ENCODE measurements at places on chromosomes 1 and 21.

DNA sequence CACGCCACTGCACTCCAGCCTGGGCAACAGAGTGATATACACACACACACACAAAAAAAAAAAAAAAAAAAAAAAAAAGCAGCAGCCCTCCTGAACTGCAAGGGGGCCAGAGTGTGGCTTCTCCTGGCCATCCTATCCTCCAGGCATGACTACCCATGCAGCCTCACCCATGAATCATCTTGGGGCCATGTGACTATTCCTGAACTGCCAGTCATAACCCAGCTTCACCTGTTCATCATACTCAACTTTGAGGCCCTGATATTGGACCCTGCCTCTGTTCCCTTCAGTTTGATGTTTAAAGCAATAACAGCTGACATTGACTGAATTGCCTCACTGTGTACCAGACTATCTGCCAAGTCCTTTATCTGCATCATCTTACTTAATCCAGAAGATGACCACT lies 2.8 kb upstream of the HPCAL4 start:
- no peak for DNase-seq

DNA sequence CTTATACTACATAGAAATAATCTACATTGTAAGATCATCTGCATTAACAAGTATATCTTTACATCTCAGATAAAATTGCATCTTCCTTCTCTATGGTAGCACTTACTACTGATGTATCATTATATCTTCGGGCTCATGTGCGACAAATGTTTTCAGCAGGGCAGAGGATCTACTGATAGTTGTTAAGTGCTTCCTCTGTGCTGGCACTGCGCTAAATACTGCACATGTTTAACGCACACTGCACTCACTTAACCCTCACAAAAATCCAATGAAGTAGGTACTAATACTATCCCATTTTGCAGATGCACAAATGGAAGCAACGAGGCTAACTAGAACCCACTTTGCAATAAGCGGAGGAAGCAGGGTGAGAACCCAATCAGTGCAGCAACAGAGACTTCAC lies 75.6 kb upstream of the USP25 start:
- DNase-seq = no peak

- no peak for DNase-seq
These were observed 35.1 kb downstream of the NUAK2 start for GRCh38 chr1:205286335-205286950.

- no peak for DNase-seq
These were observed 170.5 kb upstream of the KIAA0040 start for GRCh38 chr1:175363031-175363430.

- no peak for DNase-seq
These were observed 159.8 kb downstream of the TGFBR3 start for GRCh38 chr1:91725989-91726721.

DNA sequence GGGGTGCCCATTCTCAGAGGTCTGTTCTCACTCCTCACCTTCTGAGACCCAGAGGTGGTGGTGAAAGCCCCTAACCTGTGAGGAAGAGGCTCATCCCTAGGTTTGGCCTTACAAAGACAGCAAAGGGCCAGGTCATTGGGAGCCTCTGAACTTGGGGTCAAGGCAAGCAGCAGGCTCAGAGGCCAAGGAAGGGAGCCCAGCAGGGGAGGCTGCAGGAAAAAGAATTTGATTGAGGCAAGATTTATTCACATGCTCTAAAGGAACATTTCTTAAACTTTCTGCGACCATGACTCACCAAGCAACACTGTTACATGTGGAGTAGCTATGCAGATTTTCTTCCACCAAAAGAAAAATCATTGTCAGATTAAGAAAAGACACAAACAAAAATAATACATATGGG lies 132.5 kb upstream of the SYT6 start:
- no peak for DNase-seq

GRCh38 chr1:201137579-201138310 lies 10.8 kb upstream of the ASCL5 start:
- no peak for DNase-seq

DNA sequence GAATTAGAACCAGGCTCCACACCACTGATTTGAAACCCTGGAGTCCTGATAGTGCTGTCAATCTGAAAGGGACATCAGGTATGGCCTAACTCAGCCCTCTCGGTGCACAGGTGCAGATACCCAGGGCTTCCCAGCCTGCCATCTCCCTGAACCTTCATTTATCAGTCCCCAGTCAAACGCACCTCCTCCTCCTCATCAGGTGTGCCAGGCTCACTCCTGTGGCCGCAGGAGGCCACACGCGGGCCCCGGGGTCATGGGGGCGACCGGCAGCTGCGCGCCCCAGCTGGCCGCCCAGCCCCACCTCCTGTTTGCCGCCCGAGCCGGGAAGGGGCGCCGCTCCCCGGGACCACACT lies 572 bp downstream of the FUCA1 start:
- DNase-seq = no peak

- peak; percentile 7 for DNase-seq
These were observed 246.1 kb upstream of the DUSP10 start for GRCh38 chr1:221987860-221988520.

DNA sequence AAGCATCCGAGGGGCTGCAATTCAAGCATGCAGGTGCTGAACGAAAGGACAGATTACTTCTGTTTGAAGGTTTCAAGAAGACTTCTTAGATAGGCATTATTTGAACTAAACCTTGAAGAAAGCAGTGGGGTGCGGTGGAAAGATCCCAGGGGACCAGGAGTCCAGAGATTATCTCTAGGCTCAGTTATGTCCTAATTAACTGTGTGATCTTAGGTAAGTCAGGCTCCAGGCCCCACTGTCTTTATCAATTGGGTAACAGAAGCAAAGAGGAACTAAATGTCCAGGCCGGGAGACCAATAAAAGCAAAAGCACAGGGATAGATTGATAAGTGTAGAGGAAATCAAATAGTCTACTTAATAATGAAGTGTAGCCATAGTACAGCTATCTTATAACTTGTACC lies 72.9 kb upstream of the CDC42BPA start:
- DNase-seq = no peak

DNA sequence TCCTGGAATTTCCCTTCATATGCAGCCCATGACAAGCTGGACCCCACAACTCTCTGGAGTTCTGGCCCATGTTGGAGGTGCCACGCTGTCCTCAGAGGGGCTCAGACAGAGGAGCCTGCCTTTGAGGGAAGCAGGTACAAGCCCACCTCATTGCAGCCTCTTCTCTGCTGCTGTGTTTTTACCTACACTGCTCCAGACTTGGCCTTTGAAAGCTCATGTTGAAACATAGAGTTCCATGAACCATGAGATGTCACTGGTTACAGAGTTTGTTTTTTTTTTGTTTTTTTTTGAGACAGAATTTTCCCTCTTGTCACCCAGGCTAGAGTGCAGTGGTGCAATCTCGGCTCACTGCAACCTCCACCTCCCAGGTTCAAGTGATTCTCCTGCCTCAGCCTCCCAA lies 22.1 kb upstream of the ZBTB21 start:
- no peak for DNase-seq

DNA sequence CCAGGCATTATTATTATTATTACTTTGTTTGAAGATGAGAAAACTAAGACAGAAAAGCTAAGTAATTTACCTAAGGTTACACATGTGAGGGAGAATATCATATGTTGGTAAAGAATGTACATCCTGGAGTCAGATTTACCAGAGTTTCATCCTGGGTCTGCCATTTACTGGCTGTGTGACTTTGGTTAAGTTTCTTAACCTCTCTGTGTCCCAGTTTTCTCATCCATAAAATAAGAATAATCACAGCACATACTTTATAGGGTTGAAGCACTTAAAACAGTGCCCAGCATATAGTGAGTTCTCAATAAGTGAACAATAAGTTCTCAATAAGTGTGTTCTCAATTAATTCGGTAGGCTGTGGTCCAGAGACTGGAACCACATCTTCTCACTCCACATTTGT lies 32.5 kb downstream of the UBE2U start:
- no peak for DNase-seq

Data from eye (tissue), 1 donor.